Urinary bladder (tissue), 4 donors: ENCODE measurements at places on chromosomes 6 and 20. TPM values are rescaled to one million over a fixed set of nuclear protein-coding genes. Genes with fewer than 3 reads are reported as not detected.
A peak's percentile ranks its signal among the peaks of the same experiment; 100 is the strongest.

IPCEF1 gene
- 3.0 TPM for total RNA-seq

C6orf52 gene
- not detected for total RNA-seq

VNN1 gene
- 0.63 TPM for total RNA-seq

ADAT2 gene
- 6.9 TPM for total RNA-seq

CDH26 gene
- 4.1 TPM for total RNA-seq

TOX2 gene
- 1.6 TPM for total RNA-seq

ARG1 gene
- total RNA-seq = 1.1 TPM

CDKAL1 gene
- 44.1 TPM for total RNA-seq

OR2J3 gene
- not detected for total RNA-seq

- no peak for DNase-seq
These were observed 17.4 kb downstream of the ADNP start for GRCh38 chr20:50913690-50914375.

DNA sequence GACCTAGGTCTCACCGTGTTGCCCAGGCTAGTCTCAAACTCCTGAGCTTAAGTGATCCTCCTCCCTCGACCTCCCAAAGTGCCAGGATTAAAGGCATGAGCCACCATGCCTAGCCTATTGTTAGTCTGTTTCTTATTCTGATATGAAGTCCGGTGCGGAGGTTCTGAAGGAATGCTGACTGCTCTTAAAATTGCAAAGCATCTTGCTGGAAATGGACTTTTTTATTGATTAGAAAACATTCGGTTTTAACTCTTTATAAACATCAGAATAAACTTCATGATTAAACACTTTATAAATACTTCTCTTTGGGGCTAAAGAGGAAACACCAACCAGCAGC, 3.2 kb downstream of the TNFAIP3 start:
- no peak for DNase-seq

- DNase-seq = no peak
These were observed 45.9 kb upstream of the CSE1L start for GRCh38 chr20:48999890-49000870.

DNA sequence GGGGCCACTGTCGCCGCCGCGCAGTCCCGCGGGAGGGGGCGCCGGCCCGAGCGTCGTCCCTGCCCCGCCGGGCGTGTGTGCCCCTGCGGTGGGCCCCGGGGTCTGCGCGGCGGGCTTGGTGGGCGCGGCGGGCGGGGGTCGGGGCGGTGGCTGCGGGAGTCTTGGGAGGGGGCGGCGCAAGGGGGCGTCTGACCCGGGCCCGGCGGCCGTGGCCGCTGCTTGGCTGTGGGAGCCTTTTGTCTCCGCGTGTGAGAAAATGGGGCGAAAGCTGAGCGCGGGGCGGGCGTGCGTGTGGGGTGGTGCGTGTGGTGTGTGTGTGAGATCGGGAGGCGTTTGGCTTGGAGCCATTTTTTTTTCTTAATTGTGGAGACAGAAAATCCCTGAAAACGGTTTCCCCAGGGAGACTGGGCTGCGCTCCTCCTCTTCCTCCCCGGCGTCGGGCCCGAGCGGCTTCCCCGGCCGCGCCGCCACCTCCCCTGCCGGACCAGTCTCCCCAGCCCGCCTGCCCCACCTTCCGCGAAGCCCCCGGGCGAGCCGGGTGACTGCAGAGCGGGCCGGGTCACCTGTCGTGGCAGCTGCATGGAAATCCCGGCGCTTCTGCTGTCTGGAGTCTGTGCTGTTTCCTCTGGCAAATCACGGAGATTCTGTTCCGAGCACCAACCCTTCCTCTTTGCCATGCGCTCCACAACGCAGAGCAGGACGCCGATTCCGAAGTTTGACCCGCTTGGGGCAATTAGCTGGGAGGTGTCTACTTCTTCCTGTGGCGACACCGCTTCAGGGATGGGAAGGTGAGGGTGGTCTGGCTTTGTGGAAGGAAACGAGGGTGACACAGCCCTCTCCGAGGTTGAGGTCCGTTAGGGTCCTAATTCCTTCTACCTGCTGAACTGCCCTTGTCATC, 64.4 kb downstream of the GTF2H5 start:
- DNase-seq = no peak

- no peak for DNase-seq
These were observed 28.1 kb upstream of the FOXP4 start for GRCh38 chr6:41518118-41518517.

GRCh38 chr20:38859070-38859690, 53.7 kb downstream of the PPP1R16B start:
- no peak for DNase-seq

DNA sequence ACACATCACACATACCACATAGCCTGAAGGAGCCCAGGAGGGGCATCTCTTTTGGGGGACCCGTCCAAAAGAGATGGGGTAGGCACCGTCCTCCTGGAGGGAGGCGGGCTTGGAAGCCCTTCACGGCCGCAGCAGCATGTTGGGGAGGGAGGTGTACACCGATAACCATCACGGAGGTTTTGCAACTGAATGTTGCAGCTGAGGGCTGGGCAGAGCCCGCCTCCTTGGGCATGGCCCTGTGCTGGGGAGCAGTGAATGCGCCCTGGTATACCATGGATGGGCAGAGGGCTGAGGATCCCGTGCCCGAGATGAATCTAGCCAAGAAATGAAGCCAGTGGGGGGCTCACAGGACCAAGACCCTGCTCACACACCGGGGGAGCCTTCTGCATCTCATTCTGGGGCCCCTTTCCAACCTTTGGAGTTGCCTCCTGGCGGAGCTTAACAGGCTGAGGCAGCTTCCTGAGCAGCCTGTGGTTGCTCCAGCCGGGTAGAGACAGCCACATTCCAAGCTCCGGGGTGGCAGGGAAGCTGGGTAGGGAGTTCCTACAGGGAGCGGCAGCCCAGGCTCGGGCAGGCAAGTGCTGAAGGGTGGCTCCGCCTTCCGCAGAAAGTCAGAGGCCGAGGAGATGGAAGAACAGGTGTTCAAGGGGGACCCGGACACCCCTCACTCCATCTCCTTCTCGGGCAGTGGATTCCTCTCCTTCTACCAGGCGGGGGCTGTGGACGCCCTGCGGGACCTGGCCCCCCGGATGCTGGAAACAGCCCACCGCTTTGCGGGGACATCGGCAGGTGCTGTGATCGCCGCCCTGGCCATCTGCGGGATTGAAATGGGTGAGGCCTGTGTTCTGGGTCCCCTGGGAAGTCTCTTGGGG, at the start of gene PNPLA1:
Gene PNPLA1, plus strand, starts transcription at position 227 of the 872 bp plus-strand sequence. Its CDS starts 400 bp downstream, at position 627.
- DNase-seq = no peak

GRCh38 chr6:159351707-159352106, 182.5 kb downstream of the FNDC1 start:
- no peak for DNase-seq

DNA sequence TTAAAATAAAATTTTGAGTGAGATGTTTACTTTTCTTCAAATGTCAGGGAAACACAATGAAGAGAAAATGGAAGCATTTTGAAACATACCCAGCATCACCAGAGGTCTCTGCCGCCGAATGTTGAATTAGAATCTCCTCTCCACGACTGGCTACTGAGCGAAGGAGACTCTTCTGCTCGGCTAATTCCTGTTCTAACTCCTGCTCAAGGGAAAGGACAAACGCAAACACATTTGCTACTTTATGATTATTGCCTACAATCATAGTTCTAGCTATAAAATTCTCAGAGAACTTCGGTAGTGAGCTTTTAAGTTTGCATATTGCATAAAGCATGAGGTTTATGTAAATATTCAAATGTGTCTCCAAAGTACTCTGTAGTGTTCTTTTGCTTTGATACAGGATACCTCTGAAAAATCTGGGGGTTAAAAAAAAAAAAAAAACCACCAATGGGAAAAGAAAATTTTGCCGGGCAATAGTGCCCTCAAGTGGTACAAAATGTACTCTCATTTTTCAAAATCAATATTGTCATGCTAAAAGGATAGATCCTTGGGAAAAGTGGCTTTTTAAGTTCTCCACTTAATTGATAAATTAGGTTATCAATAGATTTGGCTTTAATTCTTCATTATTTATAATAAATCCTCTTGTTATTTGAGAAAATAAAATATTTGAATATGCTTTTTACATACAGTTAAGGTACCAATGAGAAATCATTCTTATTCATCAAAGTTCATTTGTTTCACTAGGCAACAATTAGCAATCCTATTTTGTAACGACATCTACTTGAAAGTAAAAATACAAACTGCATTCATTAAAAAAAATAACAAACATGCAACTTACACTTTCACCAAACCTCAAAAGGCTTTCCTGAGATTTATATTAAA, 369.0 kb downstream of the SYNE1 start:
- no peak for DNase-seq

DNA sequence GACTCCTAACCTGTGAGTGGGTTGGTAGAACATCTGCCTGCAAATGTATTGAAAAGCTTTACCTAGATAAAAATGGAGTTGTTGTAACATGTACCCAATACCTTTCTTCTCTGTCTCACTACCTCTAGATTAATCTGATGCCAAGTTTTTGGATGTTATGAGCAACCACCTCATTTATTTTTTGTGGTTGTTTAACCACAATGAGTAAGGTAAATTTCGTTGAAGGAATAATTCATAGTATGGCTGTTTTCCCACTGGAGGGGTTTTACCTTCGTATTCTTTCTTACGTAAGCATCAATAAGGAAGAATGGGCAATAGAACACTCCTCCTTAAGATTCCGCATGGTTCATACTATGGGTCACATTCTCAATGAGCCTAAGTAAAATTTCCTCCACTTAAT, 165.4 kb downstream of the CDH26 start:
- DNase-seq = no peak

GRCh38 chr6:12751694-12752325, 35.2 kb downstream of the PHACTR1 start:
- no peak for DNase-seq

GRCh38 chr20:62323146-62323979, 20.6 kb downstream of the ADRM1 start:
- DNase-seq = no peak

- peak; percentile 42 for DNase-seq
These were observed 719 bp upstream of the EDN1 start for GRCh38 chr6:12289365-12289919.

GRCh38 chr6:45461486-45461885, 83.8 kb upstream of the SUPT3H start:
- no peak for DNase-seq

DNA sequence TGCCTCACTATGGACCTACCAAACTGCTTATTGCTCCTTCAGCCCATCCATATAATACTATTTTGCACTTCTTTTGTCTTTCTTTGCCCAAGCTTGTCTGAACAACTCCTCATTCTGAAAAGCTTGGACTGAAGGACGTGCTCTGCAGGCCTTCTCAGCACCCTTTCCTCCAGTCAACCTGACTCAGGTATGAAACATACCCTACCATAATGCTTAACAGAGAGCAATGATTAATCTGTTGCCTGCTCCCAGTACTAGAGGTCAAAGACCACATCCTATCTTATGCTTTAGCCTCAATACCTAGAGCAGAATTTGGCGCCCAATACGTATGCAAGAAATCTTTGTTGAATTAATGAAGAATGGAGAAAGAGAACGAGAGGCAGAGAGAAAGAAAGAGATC, 55.2 kb downstream of the ATXN1 start:
- DNase-seq = no peak

DNA sequence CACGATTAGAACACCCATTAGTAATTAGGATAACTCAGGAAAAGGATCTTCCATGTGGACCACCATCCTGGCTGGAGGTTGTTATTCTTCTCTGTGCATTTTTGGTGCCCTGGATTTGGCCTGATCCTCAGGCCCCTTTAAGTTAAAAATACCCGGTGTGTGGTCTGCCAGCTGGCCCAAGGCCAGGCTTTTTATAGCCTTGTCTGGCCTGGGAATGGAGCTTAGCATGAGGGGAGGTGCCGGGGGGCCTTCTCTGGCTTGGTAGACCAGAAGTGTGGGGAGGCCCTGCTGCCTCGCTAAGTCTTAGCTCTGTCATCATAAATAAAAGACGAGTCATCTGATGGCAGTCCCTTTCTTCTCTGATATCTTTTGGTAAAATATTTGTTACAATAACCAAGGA, 71.4 kb downstream of the ARID1B start:
- peak; percentile 31 for DNase-seq

DNA sequence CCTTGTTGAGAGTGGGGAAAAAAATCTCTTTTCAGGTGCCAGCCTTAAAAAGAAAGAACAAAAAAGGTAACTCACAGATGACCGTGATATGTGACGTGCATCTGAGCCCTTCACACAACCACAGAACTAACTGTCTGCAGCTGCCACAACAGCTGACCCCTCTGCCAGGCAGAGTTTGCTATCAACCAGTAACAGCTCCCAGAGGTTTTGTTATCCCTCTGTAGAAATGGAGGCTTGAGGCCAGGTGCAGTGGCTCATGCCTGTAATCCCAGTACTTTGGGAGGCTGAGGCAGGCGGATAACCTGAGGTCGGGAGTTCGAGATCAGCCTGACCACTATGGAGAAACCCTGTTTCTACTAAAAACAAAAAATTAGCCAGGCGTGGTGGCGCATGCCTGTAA, 42.8 kb downstream of the SLC52A3 start:
- no peak for DNase-seq

DNA sequence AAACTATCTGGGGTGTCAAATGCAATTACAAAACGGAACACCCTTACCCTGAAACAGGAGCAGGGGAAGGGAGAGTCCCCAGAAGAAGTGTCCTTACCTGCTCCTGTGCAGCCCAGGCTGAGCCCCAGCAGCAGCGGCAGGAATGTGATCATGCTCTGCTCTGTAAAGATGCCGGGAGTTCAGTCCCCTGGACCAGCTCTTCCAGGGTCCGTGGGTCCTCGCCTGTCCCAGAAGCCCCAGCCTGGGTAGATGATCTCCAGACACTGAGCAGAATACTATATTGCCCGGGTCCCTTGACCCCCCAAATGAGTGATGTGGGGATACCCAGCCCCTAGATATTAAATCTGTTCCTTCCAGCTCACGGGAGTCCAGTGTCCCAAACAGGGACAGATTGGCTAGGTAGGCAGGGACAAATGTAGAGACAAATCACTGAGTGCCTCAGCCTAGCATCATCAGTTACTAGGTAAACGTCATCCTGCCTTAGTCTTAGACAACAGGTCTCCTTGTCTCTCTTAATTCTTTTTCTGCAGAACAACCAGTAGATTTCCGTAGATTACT, at the start of gene HLA-DMB:
Gene HLA-DMB, minus strand, starts transcription at position 373 of the 558 bp plus-strand sequence. Its CDS starts 221 bp downstream, at position 152.
- DNase-seq = peak; percentile 63

DNA sequence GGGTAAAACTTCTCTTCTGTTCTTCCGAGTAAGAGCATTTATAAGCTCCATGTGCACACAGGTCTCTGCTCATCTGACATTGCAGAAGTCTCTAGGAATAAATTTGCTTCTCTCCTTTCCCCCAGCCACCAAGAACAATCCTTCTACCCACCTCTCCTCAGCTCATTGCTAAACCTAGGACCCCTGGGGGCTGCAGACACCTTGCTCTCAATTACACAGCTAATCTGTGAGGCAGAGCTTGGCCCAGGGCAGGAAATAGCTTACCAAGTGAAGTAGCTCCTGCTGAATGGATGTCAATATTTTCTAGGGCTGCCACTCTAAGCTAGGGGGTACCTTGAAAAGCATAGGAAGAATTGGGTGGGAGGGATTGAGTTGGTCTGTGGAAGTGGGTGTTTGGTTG, 44.0 kb downstream of the EIF2S2 start:
- DNase-seq = no peak

GRCh38 chr6:87391334-87391733, 16.4 kb upstream of the CFAP206 start:
- DNase-seq = no peak
